EH (cell line): ENCODE measurements at places on chromosomes 6 and 20.

- DNase-seq = no peak
Observed at GRCh38 chr20:50189681-50190250, 864 bp upstream of the CEBPB start.

- no peak for DNase-seq
Observed at GRCh38 chr6:11705069-11705468, 73.5 kb downstream of the ADTRP start.

- no peak for DNase-seq
Observed at GRCh38 chr6:67112120-67112519, 1405.1 kb upstream of the EYS start.

GRCh38 chr6:41051873-41052272, 1.1 kb upstream of the APOBEC2 start:
- no peak for DNase-seq

- DNase-seq = no peak
Observed at GRCh38 chr6:29734046-29735018, 11.1 kb downstream of the HLA-F start.

DNA sequence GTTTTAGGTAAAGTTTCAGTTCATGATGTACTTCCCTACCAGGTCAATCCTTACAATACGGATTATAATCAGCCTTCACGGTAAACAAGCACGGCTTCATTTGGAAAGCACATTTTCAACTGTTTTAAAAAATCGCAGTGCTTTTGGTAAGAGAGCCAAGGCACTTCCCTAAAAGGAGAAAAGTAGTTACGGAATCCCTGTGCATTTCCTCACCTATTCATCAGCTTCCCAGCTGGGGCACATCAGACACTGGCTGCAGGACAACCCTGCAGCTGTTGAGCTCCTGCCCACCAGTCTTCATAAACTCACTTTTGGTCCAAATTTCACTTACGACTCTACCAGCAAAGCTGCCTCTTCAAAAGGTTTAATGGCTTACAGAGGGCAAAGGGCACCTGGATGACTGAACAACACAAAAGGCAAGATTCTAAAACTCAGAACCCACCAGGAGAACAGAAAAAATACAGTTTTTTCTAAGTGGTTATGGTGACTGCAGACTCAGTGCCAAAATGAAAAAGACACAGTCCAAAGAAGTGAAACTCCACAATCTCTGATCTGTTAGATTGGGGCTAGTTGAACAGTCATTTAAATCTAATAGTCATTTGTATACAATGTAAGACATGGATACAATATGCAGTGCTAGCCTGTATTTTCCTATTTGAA, 7.5 kb downstream of the SNX5 start:
- no peak for DNase-seq

- DNase-seq = peak; percentile 57
Observed at GRCh38 chr6:3822747-3823445, 26.3 kb upstream of the FAM50B start.

GRCh38 chr6:24909241-24910216, 26.2 kb downstream of the RIPOR2 start:
- DNase-seq = peak; percentile 55

- DNase-seq = no peak
Observed at GRCh38 chr6:138182939-138183789, 21.4 kb downstream of the ARFGEF3 start.

DNA sequence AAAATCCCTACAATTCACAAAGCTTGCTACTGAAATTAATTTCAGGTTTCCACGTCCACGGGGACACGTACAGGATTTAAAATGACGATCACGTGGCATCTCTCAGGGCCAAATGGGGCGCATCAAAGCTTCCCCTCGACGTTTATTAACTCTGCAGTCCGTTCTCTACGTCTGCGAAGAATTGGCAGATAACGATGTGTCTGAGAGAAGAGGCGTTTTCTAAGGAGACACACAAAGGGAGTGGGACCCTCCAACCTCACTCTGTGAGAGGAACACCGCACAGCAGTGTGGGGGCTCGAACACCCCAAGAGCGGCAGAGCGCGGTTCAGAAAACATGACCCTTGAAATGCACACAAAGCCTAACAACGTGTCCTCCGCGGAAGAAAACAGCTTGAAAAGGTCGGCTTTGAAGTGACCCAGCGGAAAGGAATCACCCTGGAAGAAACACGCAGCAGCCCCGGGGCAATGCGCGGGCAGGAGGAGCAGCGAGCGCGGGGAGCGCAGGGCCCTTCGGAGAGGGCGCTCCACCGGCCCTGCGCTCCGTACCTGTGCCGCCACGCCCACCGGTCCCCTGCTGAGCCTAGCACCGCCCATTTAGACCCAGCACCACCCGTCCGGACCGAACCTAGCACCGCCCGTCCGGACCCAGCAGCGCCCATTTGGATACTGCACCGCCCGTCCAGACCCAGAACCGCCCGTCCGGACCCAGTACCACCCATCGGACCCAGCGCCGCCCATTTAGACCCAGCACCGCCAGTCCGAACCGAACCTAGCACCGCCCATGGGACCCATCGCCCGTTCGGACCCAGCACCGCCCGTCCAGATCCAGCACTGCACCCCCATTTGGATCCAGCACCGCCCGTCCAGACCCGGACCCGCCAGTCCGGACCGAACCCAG, 1.1 kb upstream of the AFDN start:
- peak; percentile 53 for DNase-seq

DNA sequence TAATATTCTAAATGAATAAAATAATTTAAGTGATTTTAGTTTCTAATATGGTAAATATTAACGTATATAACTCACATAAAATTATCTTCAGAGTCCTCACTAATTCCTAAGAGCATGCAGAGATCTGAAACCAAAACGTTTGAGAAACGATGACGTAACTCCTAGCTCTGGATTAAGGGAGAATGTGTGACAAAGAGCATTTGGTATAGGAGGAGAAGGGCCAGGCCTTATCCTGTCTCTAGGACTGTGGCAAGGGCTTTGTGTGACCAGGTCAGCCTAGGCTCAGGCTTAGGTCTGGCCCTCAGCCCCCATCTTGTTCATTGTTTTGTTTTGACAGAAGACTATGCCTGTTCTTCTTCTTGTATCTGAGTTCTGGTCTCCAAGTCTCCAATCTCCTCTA, 19.2 kb upstream of the POLR1H start:
- DNase-seq = no peak

DNA sequence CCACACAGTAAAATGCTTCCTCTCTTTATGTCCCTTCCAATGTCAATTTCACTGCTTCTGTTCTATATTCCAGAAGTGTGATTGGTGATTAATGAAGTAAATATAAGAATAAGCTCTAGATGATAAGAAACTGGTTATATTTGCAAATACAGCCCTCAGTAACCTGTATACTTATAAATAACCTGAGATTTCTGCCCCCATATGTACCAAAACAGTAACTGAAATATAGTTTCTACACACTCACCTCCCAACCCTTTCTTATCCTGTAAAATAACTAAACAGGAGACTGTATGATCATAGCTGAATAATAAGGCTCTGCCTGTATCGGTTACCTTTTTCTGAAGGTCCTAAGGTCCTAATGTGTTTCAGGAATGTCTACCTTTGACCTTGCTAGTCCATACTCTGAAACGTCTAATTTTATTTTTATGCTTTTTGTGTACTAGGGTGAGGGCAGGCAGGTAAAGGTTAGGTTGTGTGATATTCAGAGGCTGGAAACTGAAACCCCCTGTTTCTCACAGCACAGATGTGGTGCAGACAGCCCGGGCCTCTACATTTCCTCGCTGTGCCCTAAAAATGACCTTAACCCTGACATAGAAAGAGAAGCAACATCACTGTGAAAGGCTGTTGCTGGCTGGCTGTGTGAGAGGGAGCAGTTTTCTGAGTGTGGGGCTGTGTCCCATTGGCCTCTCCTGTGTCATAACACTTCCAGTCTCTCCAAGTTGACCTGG, 378.8 kb downstream of the CENPW start:
- DNase-seq = no peak

GRCh38 chr20:4812216-4812615, 90.5 kb downstream of the PRND start:
- DNase-seq = no peak

DNA sequence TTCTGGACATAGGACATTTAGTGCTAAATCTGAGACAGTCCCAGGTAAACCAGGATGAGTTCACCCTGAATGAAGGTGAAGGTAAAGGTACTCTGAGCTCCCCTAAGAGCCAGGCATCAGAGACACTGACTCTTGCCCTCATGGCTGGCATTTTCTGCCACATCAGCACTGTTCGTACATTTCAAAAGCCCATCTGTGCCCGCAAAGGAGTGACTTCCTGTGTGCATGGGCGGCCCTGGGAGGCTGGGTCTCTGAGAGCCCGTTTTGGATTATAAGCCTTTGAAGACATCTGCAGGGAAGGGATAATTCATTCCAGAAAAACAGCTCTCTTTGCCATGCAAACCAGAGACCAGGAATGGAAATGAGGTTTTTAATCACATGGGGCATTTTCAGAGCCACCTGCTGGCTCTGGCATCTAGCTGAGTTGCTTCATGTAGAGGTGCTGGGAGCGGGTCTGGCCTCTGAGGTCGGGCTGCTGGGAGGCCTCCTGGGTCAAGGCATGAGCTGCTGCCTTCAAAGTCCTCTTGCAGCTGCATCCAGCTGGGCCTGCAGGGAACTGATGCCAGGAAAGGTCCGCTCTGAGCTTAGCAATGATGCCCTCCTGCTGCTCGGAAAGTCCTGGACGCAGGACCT, 348.3 kb downstream of the DHX35 start:
- DNase-seq = no peak

DNA sequence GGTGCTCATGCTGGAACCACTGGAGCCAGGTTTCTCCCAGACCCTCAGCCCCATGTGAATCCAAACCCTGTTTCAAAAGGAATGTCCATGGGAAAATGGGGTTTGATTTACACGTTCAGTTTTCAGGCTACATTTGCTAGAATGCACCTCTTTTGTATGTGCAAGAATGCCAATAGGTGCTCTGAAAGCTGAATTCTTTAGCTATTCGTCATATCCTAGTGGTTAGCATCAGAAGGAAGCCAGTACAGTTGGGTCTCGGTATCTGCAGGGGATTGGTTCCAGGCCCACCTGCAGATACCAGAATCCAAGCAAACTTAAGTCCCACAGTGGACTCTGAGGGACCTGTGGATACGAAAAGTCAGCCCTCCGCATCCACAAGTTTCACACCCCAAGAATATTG, 93.4 kb downstream of the UST start:
- no peak for DNase-seq

- DNase-seq = peak; percentile 57
Observed at GRCh38 chr6:19837511-19838441, 606 bp downstream of the ID4 start.

GRCh38 chr6:89299466-89299850, 15.6 kb downstream of the GABRR2 start:
- DNase-seq = peak; percentile 20

- DNase-seq = no peak
Observed at GRCh38 chr20:31758521-31758920, 19.4 kb downstream of the TPX2 start.

DNA sequence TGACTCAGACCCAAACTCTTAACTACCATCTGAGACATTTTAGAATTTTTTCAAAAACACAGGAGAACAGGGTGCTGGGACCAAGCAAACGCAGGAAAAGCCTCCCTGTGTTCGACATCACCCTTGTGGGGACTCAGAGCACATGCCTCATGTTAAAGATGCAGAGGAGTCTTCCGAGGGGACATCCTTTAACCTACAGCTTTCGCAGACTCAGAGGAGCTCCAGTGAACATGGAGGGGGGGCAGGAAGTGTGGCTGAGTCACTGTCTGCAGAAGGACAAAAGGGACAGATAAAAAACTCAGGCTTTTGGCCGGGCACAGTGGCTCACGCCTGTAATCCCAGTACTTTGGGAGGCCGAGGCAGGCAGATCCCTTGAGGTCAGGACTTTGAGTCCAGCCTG, 15.1 kb downstream of the BMP7 start:
- peak; percentile 3 for DNase-seq

DNA sequence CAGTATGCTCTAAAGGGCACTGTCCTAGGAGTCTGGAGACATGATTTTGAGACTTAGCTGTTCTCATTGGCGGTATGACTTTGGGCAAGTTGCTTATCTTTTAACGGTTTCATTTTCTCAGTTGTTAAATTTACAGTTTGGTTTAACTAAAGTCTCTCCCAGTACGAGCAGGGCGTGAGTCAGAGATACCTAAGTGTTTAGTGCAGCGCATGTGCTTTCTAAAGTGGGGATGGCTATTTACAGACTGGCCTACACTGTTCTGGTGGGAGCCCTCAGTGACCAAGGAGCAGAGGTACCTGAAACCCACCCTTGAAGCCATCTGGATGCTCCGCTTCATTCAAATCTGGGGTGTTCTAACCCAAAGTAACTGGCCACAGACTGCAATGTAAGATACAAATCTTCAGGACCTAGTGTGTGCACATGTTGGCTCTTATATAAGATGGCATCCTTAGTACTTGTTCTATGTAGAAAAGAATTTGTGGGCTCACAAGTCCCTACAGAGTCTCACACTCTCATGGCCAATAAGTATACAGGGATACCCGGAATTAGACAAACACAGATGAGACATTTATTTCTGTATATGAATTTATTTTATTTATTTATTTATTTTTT, 10.7 kb downstream of the MSH5 start:
- DNase-seq = peak; percentile 67

GRCh38 chr6:105301072-105301503, 101.8 kb downstream of the PREP start:
- DNase-seq = peak; percentile 50

- no peak for DNase-seq
Observed at GRCh38 chr6:122648726-122649125, 38.5 kb downstream of the PKIB start.

DNA sequence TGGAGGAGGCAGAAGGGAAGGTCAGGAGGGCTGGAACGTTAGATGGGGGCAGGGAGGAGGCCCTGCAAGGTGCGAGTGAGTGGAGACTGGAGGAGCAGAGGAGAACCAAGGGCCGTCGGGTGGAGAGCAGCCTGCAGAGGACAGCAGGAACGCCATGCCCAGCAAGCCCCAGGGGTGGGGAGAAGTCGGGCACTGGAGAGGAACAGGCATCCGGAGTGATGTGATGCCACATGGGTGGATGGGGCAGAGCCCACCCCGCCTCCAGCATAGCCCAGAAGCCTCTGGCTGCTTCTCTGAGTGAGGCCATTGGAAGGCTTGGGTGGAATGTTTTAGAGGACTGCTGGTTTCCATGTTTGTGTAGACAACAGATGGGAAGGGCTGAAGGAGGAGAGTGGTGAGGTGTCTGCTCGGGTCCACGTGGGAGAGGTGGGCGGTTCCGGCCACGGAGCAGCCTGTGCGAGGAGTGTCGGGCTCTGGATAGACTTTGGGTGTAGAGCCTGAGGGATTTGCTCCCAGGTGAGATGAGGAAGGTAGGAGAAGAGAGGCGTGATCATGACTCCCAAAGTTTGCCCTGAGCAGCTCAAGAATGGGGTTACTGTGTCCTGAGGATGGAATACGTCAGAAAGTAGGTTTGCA, 221.4 kb downstream of the SMOC2 start:
- DNase-seq = no peak

- no peak for DNase-seq
Observed at GRCh38 chr6:7975764-7976146, 65.2 kb upstream of the TXNDC5 start.

DNA sequence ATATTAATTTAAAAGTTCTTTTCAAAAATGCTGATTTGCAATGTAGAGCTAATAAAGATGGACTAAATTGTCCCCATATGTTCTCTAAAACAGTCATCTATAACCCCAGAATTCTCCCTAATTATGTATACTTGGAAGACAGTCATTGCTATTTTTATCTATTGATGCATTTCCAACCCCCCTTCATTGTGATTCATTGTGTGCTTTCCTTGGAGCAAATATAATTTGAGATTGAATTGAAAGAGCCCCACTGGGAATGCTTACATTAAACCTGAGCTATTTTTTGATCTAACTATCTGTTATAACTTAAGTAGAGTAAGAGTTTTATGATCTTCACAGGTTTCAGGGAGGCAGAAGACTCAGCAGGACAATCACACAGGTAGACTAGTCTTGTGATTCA, 73.7 kb upstream of the PTCHD4 start:
- no peak for DNase-seq
